ENCODE measurements at places on chromosomes 6 and 20.

DNA sequence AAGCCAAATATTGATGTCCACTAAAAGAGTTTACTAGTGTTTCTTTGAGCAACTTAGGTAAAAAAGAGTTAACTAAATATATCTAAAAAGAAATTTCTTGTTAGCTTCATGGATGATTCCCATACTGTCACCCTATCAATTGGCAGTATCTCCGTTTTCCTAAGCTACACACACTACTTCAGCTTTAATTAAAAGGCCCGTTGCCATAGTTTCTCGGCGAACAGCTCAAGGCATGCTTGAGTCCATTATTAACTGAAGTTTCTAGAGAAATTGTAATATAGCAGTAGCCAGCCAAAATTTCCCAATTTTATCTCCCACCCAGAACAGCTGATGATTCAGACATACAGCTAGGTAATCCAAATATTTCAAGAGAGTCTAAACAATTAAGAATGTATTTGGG, 20.0 kb upstream of the BEND6 start:
- DNase-seq, result no peak

DNA sequence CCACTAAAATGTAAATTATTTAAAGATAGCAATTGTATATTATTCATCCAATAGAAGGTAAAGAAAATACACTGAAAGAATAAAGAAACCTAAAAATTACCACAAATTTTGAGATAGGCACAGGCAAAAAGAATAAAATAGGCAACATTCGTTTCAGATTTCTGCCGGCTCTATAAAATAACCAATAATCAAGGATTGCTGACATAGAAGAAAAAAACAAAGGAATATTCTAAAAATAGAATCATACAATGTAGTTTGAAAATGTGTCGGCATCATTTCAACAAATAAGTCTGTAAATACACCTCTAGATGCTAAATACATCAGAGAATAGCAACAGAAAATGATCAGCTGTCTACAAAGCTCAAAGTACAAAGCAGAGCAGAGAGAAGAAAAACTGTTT, 973.3 kb downstream of the EPHA7 start:
- DNase-seq, result no peak

GRCh38 chr6:135181333-135182070, 394 bp downstream of the MYB start:
- DNase-seq, result peak; percentile 8

DNA sequence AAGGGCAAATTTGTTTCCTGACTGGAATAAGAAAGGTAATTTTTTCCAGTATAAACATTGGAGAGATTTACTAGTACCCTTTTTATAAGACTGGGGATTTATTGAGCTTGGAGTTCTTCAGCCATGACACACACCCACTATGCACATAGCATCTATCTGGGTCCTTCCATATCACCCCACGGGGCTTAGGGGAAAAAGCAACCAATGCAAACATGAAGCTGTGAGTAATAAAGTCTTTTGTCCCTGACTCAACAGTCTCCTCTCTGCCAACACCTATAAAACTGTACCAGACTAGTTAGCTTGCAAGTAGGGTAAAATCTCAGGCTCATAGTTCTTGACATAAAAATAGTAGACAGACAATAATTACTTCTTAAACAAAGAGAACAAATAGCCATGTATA, 23.4 kb downstream of the COL21A1 start:
- DNase-seq, result peak; percentile 65

DNA sequence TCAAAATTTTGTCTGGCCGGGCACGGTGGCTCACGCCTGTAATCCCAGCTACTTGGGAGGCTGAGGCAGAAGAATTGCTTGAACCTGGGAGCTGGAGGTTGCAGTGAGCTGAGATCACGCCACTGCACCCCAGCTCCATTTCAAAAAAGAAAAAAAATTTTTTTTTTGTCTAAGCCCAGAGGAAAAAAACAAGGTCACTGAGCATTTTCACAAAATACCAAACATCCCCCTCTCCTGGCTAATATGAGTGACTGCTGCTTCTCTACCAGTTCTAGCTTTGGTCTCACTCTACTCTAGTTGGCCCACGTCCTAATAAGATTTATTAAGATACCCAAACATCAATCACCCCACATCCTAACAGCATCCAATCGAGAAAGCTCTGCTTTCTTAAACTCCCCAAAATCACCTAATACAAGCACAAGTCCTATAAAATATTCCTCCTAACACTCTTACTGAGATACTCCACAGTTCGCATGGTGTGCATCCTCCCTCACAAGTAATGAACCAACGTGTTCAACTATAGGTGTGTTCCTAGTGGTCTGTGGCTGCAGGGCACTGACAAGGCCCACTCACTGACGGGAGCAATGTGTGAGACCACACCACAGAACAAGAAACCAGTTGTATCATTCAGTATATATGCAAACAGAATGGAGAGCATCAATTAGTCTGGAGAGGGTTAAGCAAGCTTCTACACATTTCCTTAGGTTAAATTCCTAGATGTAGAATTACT, 64.2 kb downstream of the FKBP5 start:
- no peak for DNase-seq

DNA sequence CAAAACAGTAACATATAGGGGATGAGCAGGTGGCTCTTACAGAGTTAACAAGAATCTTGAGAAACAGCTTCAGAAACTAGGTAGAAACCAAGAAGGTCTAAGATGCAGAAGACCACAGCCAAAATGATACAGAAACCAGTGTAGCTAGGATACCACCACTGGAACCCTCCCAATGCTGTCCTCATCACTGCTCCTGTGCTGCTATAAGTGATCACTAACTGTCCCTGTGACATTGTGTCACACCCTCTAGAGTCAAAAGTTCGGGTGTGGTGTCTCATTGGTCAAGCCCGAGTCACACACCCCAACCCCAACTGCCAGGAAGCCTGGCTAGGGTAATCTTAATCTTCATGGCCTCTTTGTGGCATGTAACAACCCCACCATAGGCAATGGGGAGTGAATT, 153.1 kb downstream of the RCAN2 start:
- DNase-seq, result no peak

DNA sequence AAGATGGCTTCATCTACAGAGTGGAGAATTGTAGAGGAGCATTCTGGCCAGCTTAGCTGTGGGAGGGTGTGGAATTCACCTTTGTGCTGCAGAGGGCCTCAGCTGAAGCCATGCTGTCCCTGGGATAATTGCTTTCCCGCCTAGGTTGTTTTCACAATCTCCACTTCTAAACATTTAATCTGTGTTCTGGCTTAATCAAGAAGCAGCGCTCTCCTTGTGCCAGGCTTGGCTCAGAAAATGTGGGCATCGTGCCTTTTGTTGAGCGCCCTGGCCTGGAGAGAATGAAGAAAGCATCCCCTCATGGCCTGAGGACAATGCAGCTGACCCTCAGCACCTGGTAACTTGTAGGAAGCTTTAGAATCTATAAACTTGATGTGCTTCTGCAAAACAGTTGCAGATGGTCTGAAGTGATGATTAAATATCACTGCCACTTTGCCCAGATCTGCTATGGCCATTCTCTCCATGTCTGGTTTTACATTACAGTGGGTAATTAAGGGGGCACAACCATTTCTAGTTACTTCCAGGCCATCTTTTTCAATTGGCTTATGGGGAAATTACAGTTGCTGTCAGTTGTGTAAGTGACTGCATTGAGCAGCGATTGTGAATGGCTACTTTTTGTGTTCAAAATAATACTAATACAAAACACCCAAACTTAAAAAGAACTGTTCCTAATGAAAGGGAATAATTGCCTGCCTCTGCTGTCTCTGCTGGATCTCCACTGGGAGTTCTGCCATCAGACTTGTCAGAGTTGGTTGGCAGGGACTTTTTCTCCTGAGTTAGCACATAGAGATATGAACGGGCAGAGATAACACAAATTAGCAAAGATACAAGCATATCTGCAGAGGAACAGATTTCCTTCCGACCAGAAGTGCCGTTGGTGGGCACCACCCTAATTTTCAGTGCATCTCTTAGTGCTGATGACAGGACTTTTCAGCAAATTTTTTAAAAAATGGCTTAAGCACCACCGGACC, 18.4 kb downstream of the CTNNBL1 start:
- no peak for DNase-seq

DNA sequence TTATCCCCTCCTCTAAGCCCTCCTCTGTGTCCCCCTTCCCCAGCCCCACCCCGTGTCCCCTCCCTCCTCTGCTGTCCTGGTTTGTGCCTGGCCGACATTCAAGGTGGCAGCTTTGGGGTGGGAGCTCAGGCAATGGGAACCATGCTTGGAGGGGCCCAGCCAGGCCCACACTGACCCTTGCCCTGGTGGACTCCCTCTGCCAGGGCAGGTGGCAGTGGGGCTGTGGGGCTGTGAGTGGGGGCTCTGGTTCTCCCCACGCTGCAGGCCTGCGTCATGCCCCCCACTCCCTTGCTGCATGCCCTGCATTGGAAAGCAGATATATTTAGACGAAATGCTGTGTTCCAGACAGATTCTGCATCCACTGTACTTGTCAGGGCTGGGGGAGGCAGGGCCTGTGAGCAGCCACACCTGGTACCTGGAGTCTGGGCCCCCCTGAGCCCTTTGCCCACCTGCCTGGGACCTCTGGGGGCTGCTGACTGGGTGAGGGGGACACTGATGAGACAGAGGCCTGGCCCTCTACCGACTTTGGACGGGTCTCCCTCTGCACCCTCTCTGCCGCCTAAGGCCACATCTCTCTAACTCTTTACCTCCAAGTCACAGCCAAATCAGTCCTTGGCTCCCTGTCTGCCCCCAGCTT, 14.2 kb downstream of the DLGAP4 start:
- DNase-seq, result no peak

GRCh38 chr6:83417880-83418663, 12.8 kb downstream of the ME1 start:
- peak; percentile 54 for DNase-seq

- peak; percentile 85 for DNase-seq
Observed at GRCh38 chr6:47161176-47161687, 119.1 kb upstream of the ADGRF1 start.

GRCh38 chr20:46293084-46293483, 15.2 kb downstream of the CDH22 start:
- DNase-seq, result peak; percentile 46

DNA sequence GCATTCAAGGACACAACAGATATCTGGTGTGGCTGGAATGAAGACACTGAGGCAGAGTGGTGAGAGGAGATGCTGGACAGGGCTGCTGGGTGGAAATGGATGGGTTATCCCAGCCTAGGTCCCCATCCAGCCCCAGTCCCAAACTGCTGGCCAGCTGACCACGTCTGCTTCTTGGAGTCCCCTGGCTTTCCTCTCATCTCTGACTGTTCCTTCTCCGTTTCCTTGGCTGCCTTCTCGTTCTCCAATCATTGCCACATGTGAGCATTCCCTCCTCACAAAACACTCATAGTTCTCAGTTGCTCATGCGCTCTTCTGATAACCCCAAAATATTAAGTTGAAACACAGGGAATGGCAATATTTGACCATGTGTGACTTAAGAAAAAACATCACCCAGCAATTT, 31.5 kb downstream of the MAFB start:
- DNase-seq, result no peak

DNA sequence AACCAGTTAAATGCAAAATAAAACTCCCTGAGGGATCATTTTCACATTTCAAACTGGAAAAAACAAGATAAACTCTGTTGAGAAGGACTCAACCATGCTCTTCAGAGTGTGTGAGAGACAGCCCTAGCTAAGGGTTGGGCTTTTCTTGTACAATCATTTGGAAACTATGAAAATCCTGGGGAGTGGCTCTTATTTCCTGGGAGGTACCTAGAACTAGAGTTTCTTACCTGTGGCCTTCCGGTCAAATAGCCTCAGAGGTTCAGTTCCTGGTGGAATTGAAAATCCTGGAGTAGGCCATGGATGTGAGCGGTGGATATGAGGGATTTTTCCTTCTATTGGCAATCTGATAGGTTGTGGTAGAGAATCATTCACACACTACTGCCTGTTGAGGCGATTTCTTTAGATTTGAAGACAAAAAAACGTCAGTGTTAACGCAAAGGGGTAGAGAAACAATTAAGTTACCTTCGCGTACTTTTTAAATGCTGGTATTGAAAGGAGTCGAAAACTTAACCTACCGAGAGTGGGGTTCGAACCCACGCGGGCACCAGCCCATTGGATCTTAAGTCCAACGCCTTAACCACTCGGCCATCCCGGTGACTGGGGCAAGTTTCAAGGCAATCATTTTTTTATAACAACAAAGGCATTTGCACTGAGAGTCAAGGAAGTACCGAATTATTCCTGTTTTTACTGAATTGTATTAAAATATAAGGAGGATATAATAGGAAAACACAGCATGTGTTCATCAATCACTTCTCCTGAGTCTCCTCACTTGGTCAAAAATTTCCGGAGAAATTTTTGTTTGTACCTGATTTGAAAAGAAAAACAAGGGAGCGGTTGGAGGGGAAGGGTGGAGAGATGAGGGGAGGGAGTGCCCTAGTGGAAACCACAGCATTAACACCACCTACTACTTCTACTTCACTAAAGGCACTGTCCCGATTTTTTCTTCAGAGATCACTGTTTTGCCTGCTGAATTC, 191.3 kb downstream of the OR2B2 start:
- peak; percentile 81 for DNase-seq

GRCh38 chr20:1622450-1622849, 2.6 kb upstream of the SIRPB1 start:
- peak; percentile 18 for DNase-seq

GRCh38 chr20:63177785-63178445, 38.0 kb downstream of the YTHDF1 start:
- DNase-seq, result no peak

Measured in kidney tubule cell (primary cell).